ENCODE measurements at places on chromosomes 4 and X.

DNA sequence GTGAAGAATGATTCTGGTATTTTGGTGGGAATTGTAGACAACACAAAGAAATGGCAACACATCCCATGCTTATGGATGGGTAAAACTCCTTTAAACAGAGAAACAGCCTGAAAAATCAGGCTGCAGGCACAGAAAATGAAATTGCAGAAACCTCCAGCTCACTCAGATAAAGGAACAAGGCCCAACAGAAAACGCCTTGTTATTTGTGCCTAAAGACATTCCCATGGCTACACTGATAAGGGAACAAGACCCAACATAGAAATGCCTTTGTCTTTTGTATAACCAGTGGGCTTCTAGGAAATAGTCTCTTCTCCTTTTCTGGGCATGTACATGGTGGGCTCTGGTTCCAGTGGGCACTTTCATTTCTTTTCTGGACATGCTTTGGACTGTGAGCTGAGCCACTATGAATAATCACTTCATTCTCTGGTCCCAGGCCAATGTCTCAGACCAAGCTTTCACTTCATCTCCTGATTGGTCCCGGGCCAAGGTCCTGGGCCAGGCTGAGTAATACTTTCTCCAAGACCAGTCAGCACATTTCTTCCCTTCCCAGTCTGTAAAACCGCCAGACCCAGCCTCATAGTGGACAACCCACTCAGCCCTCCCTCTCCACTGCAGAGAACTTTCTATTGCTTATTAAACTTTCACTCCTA is 160.5 kb downstream of the TBX22 start:
- DNase-seq, result no peak

DNA sequence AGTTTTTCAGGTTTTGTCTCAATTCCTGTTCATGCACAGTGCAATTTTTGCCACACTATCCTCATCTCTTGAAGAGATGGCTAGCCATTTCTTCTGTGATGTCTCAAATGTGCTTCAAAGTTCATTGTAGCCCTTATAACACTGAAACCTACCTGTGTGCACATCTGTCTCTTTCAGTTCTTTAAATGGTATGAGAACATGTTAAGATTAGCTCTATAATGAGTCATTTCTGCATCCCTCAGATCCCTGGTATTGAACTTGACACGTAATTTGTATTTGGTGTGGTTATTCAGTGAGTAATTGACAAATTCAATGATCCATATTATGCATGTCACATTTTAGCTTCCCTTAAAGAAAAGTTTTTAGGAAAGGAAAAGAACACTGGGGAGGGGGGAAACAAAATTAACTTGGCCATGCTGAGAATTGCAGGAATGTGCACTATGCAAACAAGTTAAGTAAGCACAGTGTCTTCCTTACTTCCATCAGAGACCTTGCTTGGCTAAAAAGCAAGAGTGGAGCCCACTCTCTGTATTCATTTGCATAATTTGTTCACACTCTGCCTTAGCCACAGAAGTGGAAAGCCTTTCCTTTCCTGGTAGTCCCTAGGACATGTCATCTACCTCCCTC is 659.8 kb upstream of the MAGEB2 start:
- peak; percentile 46 for DNase-seq

DNA sequence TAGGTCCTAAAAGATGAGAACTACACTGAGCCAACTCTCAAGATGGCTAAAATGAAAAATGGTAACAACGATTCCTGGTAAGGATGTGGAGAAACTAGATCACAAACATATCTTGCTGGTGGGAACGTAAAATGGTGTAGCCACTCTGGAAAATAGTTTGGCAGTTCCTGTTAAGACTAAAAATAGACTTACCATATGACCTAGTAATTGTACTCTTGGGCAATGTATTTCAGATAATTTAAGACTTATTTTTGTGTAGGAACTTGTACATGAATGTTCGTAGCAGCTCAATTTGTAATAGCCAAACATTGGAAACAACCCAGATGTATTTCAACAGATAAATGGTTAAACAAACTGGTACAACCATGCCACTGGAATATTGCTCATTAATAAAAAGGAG is 106.2 kb downstream of the HDAC8 start:
- no peak for DNase-seq

GRCh38 chrX:53715346-53715924 is 28.9 kb upstream of the HUWE1 start:
- DNase-seq, result no peak

- no peak for DNase-seq
Measured at GRCh38 chr4:188466001-188466400, 326.8 kb downstream of the TRIML1 start.

DNA sequence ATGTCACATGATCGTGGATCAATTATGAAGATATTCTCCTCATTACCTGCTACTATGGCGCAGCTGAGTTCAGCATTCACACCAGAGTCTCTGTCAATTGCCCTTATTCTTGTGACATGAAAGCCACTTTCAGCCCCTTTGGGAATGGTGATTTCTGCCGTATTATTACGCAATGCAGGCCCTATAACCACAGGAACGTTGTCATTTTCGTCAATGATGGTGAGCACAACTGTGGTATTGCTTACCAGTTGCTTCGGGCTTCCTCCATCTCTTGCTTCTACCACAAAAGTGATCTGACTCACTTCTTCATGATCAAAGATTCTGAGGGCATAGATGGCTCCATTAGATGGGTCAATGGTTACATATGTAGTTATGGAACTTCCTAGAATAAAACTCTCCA is 2.1 kb downstream of the PCDH18 start:
- no peak for DNase-seq

- DNase-seq, result no peak
Measured at GRCh38 chrX:137032341-137032694, 1.5 kb downstream of the GPR101 start.

DNA sequence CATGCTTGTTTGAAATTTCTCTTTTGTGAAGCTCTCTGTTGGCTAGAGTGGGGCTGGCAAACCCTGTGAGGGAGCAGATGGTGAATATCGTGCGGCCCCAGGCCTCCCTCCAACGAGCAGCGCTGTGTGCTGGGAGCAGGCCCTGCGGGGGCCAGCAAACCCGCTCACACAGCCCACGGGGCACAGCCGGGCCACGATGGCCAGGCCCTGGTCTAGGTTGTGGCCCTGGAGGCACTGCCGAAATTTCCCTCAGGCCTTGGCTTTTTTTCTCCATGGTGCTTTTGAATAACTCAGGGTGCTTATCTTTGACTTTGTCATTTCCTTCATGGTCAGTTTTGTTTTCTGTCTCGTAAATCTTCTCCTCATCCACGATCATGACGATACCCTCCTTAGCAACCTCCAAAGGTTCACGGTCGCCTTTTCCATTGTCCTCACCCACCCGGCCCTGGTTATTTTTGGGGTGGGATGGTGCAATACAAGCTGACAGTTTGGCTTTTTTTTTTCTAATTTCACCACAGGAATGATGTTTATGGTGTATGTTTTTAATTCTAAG is 20.7 kb downstream of the PCGF3 start:
- DNase-seq, result no peak

DNA sequence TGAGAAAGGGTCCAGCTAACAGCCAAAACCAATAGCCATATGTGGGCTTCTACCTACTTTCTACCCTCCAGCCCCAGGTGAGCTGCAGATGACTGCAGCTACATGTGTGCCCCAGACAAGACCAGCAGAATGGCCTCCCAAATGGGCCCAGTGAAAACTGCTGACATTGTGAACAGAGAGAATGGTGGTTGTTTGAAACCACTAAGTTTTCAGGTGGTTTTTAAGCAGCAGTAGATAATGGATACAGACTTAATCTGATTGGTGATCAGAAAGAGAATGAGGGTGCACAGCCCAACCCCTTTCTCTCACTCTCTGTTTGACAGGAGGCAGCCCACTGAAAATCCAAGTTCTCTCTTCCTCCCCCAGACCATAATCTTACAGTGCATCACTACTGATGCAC is 42.5 kb upstream of the BBS12 start:
- DNase-seq, result no peak

DNA sequence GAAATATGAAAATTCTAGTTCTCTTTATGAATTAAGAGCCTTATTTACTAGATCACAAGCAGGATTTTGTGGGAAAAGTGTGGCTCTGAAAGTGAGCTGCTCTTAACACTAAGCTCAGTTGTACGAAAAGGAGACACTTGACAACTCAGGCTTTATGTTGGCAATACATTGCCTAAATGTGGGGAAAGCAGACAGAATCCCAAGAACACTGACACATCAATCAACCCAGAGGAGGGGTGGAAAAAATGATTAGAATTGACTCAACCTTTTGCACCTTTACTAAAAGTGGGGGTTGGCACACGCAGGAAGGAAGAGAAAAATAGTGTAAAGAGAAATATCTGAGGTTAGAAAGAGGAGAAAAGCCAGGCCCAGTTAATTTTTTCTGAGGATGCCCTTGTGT is 61.6 kb downstream of the CHST7 start:
- DNase-seq, result no peak

DNA sequence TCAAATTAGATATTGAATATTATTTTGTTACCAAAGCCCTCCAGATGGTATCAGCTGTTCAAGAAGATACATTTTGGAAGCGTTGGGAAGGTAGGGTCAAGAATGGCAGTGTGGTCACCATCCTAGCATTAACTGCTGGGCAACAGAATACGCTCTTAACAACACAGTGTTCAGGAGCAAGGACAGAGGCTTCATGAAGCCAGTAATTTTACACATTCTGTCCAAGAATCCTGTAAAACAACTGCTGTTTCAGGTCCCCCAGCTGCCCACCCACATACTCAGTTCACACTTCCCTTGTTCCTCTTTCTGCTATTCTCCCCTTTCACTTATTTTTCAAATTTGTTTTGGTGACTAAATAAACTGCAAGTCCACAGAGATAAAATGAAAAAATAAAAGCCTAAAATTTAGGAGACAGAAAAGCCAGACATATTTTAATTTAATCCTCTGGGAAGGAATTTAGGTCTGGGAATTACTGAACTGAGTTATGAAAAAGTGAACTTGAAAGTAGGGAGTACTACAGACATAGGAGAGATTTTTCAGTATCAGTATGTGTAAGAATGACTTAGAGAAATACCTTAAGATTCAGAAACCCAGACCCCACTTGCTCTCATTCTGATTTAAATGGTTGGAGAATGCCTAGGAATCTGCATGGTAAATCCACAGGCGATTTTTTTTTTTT is 406.7 kb downstream of the MAPK10 start:
- DNase-seq, result no peak

Data from mammary epithelial cell (primary cell).